IMR-90 (cell line): ENCODE measurements at places on chromosomes 6 and 20. TPM values are rescaled to one million over a fixed set of nuclear protein-coding genes. Genes with fewer than 3 reads are reported as not detected.

Gene NHLRC1
- total RNA-seq: 0.83 and 1.1 TPM in 2 replicates

- no peak overlapping the region for H3K27ac ChIP-seq
- no peaks in the 10 kb centered on the region for H3K27me3 ChIP-seq
- DNase-seq: no peak
Measured at GRCh38 chr20:51635680-51636079, 93.2 kb upstream of the NFATC2 start.

- H3K4me3 ChIP-seq: no peak overlapping the region
- DNase-seq: no peak
- H3K4me1 ChIP-seq: no peaks in the 10 kb centered on the region
- H3K27ac ChIP-seq: no peak overlapping the region
- H3K36me3 ChIP-seq: no peaks in the 10 kb centered on the region
Measured at GRCh38 chr6:117288083-117288715, 22.8 kb downstream of the VGLL2 start.

Gene ZC3H12D
- under 0.01 TPM in 1 of 2 replicates, not detected in the other for total RNA-seq

DNA sequence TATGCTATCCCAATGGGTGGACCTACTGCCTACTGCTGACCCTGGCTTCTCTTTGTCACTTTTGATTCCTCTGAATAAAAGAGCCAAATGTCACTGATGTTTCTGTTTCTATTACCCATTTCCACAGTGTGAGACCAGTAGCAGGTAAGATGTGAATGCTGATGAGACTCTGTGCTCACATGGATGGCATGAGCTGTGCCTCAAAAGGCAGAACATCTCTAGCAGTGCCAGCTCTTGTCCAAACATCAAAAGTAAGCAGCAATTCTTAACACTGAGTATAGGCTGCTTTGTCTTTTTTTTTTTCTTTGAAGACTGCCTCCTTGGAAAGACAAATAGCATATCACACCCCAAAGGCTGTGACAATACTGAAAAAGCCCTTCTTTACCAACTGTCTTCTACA, 459.2 kb upstream of the RUNX2 start:
- no peak for DNase-seq
- H3K27ac ChIP-seq: no peak overlapping the region
- H3K36me3 ChIP-seq: no peaks in the 10 kb centered on the region
- H3K27me3 ChIP-seq: no peaks in the 10 kb centered on the region
- no peak overlapping the region for H3K4me3 ChIP-seq

- peaks cover 2% of the 10 kb centered on the region for H3K4me1 ChIP-seq
- H3K27me3 ChIP-seq: no peaks in the 10 kb centered on the region
- no peak for DNase-seq
Measured at GRCh38 chr6:143553337-143553736, 41.8 kb upstream of the FUCA2 start.

Gene GRIK2
- total RNA-seq: 15.2 and 15.8 TPM in 2 replicates

- H3K36me3 ChIP-seq: no peaks in the 10 kb centered on the region
- no peak for DNase-seq
- H3K27ac ChIP-seq: no peak overlapping the region
Measured at GRCh38 chr6:148720897-148721296, 25.9 kb upstream of the UST start.

DNA sequence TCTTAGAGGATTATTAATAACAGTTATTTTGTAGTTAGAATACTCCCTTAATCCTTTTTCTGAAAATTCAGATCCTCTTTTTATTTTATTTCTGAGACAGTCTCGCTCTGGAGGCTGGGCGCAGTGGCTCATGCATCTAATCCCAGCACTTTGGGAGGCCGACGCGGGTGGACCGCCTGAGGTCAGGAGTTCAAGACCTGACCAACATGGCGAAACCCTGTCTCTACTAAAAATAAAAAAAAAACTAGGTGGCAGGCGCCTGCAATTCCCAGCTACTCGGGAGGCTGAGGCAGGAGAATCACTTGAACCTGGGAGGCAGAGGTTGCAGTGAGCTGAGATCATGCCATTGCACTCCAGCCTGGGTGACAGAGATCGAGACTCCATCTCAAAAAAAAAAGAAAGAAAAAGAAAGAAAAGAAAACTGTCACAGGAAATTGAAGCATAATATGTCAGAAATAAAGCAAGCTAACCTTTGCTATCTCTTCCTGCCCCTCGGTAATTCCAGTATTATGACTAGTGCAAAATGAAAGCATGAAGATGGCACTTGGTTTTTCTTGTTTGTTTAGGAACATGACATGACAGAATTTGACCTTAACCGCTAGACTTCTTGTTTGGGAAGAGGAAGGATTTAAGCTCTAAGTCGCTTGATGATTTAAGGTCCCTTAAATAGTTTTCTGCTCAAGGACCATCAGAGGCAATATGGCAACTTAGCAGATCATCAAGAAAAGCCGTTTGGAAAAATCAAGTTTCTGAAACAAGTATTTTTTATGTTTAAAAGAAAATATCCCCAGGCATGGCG, 1.8 kb upstream of the RBM39 start:
- DNase-seq: peak; percentile 31
- peaks cover 6% of the 10 kb centered on the region for H3K4me1 ChIP-seq
- peaks cover 9% of the 10 kb centered on the region for H3K36me3 ChIP-seq
- H3K4me3 ChIP-seq: no peak overlapping the region; the same call in 1 of the 2 replicates
- H3K27ac ChIP-seq: peak overlapping the region; percentile 59; the same call in 1 of the 2 replicates
- no peaks in the 10 kb centered on the region for H3K27me3 ChIP-seq

DNA sequence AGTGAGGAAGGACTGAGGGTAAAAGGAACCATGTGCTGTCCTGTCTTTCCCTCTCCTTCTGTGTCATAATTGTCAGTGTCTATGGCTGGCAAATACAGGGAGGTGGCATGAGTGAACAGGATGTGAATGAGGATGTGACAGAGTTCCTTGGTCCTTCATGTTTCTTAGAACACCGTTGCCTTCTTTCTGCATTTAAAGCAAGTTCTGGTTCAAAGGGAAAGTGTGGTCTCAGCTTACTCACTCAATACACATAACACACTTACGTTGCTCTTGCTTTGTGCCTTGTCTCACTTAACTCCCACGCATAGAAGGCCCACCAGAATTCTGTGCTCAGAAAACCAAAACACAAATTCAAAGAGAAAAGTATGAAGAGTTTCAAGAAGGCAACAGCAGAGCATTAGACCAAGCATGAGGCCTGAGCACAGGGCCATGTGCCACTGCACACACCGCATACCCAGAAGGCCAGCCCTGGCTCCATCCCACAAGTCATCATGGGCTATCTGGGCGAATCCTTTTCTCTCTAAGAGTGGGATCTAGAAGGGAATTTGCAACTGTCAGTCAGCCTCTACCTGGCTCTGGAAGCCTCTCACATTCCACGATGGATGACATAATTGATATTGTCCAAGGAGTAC, 38.9 kb upstream of the SAYSD1 start:
- H3K27me3 ChIP-seq: no peaks in the 10 kb centered on the region
- H3K27ac ChIP-seq: no peak overlapping the region
- no peaks in the 10 kb centered on the region for H3K4me1 ChIP-seq
- H3K36me3 ChIP-seq: no peaks in the 10 kb centered on the region
- H3K4me3 ChIP-seq: no peak overlapping the region

GRCh38 chr20:63739130-63740069, at the start of gene SLC2A4RG:
TSS of gene SLC2A4RG (plus strand) at chr20:63739776. CDS start at chr20:63739913, 137 bp downstream.
- H3K27ac ChIP-seq: peak within 1 kb of the TSS; percentile 91
- H3K4me1 ChIP-seq: peaks cover 10% of the 10 kb centered on the region
- H3K36me3 ChIP-seq: peaks cover 37% of the 10 kb centered on the region; the same call in 1 of the 2 replicates
- peak; percentile 62 for DNase-seq
- no peaks in the 10 kb centered on the region for H3K27me3 ChIP-seq
- peak within 1 kb of the TSS; percentile 54 for H3K4me3 ChIP-seq

DNA sequence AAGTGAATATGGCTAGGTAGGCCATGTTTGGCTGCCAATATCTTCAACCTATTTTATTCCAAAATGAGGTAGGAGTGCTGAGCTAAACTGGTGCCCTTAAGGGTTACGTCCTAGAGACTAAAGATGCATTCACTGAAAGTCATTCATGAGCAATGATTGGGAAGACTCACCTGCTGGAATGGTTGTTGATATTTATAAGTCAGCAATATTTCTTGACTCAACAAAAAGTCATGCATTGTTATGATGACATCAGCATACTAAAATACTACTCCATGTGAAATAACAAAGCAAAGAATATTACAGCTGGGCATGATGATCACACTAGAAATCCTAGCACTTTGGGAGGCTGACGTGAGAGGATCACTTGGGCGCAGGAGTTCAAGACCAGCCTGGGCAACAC, 17.6 kb upstream of the NUP153 start:
- peaks cover 4% of the 10 kb centered on the region for H3K4me1 ChIP-seq
- H3K36me3 ChIP-seq: no peaks in the 10 kb centered on the region
- H3K27ac ChIP-seq: no peak overlapping the region
- no peaks in the 10 kb centered on the region for H3K27me3 ChIP-seq
- H3K4me3 ChIP-seq: no peak overlapping the region
- DNase-seq: peak; percentile 67

DNA sequence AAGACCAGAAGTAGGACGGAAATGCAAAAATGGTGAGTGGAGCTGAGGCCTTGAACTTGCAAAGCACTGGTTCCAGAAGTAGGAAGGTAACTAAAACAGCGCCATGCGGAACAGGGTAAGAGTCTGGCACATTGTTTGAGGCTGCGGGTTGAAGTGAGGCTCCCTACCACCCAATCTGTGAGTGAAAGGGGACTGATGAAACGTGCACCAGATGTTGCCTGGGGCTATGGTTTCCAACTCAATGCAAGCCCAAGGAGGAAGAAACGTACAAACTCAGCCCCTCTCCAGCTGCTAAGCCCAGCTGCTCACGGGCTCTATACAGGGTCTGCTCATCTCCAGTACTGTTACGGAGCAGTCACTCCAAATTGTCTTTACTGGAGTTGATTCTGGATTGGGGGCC, 68.7 kb upstream of the KCNK16 start:
- H3K27me3 ChIP-seq: no peaks in the 10 kb centered on the region
- H3K36me3 ChIP-seq: no peaks in the 10 kb centered on the region
- no peak for DNase-seq
- no peak overlapping the region for H3K27ac ChIP-seq
- H3K4me3 ChIP-seq: no peak overlapping the region

Gene PRRT1
- total RNA-seq: not detected in 2 replicates

- H3K27ac ChIP-seq: no peak within 1 kb of the TSS
- peak; percentile 29 for DNase-seq
- H3K36me3 ChIP-seq: no peaks in the 10 kb centered on the region
- H3K27me3 ChIP-seq: peaks cover 82% of the 10 kb centered on the region
- H3K4me3 ChIP-seq: peak within 1 kb of the TSS; percentile 61
Measured at GRCh38 chr6:170290296-170291128, at the start of gene DLL1. TSS of gene DLL1 (minus strand) at chr6:170291078. CDS start at chr6:170290139, 939 bp downstream.

DNA sequence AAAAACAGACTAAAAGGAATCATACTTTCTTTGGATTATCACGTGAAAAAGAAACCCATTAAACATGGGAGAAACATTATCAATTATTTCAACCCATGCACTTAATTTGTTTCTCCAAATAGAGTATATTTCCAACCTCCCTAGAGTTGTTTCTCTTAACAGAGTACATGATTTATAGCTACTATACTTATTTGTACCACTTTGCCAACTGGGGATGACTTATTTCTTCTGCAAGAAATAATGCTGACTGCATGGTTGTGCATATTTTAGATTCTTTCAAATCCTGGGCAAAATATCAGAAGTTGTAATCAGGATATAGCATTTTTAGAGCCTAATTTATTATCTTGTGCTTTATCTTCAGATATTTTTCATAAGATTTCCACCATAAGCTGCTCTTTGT, 629.1 kb upstream of the EYS start:
- H3K4me1 ChIP-seq: no peaks in the 10 kb centered on the region
- H3K27me3 ChIP-seq: no peaks in the 10 kb centered on the region
- no peak for DNase-seq
- no peak overlapping the region for H3K27ac ChIP-seq
